KBM-7 (cell line): ENCODE measurements at places on chromosomes 6 and 20.

DNA sequence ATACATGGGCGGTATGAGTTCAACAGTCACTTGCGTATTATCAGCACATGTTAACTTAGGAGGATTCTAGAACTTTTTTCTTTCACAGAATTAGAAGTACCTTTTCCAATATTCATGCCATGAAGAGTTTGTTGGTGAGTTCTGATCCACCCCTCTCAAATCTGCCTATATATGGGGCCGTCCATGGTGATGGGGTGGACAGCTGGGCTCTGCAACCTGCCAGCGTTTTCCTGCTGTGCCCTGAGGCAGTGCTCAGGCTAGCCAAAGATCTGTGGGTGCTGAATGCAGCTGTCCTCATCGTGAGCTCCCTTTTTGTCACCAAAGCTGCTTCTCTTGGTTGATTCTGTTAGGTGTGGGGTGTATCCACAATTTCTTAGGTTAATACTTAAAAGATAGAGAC is 88.7 kb downstream of the THBS2 start:
- DNase-seq: no peak

- DNase-seq: no peak
Measured at GRCh38 chr6:38612143-38612965, 27.4 kb downstream of the BTBD9 start.

DNA sequence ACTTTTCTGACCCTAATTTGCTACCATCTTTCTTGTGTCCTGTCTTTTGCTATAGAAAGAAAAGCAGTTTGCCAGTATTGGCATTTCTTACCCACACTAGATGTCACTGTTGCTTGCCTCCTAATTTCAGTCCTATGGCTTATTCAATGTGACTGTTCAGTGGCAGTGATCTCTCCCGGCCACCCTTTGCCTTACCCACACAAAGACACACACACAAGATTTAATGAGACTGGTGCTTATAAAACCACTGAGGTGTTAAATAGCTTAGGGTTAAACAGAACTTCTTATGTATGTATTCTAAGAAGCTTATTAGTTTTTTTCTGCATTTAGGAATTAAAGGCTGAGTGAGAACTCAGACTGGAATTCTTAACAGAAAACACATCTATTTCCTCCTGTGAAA is 233.6 kb upstream of the ASCC3 start:
- DNase-seq: peak; percentile 29

DNA sequence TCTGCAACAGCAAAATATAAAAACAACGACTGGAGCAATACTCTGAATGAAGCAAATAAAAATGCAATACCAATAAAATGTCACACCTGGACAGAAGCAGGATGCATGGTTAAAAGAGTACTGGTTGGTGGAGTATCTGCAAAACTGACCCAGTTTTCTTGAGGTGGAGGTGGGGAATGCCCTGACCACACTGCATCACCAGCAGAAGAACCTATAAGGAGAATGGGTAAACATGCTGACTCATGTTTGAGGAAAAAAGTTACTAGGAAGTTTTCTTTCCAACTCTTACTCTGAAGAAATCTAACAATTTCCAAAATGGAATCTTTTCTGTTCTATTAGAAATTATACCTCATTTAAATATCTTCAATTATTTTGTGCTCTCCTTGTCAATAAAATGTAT is 43.6 kb downstream of the REPS1 start:
- no peak for DNase-seq

- DNase-seq: no peak
Measured at GRCh38 chr20:46488451-46488850, 24.9 kb downstream of the ZNF334 start.

- no peak for DNase-seq
Measured at GRCh38 chr6:145069966-145070365, 665.4 kb downstream of the EPM2A start.

DNA sequence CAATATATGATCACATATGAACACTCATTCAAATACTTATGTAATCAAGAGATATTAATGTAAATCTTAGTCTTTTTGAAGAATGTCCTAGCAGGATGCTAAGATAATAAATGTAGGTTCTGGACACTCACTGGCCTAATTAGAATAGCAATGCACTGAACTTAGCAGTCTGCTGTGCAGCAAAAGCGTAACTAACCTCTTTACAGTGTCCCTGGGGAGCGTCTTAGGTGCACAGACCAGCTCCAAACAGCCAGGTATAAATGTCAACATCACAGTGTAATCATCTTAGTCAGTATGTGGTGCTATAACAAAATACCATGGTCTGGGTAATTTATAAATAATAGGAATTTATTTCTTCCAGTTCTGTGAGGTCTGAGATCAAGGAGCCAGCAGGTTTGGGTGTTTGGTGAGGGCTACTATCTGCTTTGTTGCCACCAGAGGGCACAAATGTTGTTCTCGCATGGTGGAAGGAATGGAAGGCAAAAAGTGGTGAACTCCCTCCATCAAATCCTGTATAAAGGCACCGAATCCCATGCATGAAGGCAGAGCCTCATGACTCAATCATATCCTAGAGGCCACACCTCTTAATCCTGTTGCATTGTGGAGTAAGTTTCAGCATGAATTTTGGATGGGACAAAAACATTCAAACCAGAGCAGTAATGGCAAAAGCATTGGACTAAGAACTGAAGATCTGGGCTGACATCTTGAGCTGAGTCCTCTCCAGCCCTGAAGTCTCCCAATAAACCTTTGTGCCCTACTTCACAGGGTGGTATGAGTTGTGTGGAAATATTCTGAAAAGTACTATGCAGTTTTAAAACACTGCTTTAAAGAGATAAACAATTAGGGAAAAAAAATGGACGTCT is 41.8 kb upstream of the FOXO3 start:
- peak; percentile 56 for DNase-seq
